ENCODE measurements at places on chromosomes 3 and 15. TPM values are rescaled to one million over a fixed set of nuclear protein-coding genes. Genes with fewer than 3 reads are reported as not detected.

The RNF123 gene
- 32.7 TPM for total RNA-seq

The PARP15 gene
- total RNA-seq: 7.8 TPM

The TMEM43 gene
- 28.5 TPM for total RNA-seq

The GHSR gene
- total RNA-seq: not detected

DNA sequence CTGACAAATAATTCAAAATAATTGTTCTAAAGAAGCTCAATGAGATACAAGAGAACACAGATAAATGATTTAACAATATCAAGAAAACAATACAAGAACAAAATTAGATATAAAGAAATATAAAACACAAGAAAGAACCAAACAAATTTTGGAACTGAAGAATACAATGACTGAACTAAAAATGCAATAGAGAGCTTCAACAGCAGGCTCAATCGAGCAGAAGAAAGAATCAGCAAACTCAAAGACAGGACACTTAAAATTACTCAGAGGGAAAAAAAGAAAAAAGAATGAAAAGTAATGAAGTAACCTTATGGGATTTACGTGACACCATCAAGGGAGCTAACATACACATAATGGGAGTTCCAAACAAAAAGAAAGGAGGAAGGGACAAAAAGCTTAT lies 32.1 kb downstream of the CCDC54 start:
- no peak for DNase-seq

- no peak for DNase-seq
Measured at GRCh38 chr3:9897408-9898372, 5.0 kb upstream of the IL17RE start.

DNA sequence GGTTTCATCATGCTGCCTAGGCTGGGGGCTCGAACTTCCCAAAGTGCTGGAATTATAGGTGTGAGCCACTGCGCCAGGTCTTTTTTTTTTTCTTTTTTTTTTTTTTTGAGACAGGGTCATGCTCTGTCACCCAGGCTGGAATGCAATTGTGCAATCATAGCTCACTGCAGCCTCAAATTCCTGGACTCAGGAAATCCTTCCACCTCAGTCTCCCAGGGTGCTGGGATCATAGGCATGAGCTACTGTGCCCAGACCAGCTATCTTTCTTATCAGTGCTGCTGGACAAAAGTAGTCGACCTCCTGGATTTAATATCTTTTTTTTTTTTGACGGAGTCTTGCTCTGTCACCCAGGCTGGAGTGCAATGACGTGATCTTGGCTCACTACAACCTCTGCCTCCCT lies 60.8 kb downstream of the TFDP2 start:
- no peak for DNase-seq

DNA sequence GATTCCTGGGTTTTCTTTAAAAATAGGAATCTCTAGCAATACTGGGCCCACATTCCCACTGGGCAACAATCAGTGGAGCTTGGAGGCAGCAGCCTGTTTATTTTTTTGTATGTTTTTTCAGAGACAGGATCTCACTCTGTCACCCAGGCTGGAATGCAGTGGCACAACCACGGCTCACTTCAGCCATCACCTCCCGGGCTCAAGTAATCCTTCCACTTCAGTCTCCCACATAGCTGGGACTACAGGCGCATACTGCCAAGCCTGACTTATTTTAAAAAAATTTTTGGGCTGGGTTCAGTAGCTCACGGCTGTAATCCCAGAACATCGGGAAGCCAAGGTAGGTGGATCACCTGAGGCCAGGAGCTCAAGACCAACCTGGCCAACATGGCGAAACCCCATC lies 29.1 kb upstream of the GNB5 start:
- DNase-seq: no peak

GRCh38 chr3:110530902-110531301 lies 540.7 kb upstream of the NECTIN3 start:
- DNase-seq: no peak

DNA sequence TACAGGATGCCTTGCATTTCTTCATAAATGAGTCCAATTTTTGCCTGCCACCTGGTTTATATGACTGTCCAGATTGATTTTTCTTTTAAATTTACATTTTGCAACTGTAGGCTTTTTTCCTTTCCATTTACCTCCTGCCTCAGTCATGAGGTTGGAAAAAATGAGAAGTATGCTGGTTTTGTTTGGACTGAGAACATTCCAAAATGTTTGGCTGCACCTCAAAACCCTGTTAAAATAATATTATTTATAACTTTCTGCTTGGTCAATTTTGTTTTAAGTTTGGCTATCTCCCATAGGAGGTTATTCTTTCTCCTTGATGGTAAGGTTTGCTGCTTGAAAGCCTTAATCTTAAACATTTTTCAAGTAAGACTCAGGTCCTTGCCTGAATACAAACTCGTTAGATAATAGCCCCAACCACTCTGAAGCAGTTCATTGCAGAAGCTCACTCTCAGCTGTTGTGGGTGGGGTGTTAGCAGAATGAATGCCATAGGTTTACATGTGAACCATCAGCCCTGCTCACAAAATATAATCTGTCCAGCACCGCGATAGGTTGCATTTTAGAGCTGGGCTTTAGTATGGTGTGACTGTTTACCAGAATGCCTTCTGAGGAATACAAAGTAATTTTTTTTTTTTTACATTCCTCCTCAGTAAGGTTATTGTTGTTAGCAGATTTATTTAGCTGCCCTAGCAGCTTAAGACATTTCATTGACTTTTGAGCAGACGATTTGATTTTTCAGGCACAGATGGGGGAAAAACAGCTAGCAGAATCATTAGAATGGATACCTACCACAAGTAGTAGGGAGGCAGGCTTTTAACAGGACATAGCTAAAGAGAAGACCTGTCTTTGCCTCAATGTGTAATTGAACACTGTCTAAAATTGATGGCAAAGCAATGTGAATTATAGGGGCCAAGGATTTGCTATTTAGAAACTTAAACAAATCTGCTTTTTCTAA lies 630.8 kb upstream of the KCNMB2 start:
- DNase-seq: no peak

- no peak for DNase-seq
Measured at GRCh38 chr3:58218904-58219303, 8.1 kb upstream of the DNASE1L3 start.
